ENCODE measurements at places on chromosomes 11 and 22.

- no peak for DNase-seq
Measured at GRCh38 chr11:59542142-59542810, 30.9 kb downstream of the OR4D9 start.

- DNase-seq, result no peak
Measured at GRCh38 chr22:42303396-42304323, 33.2 kb upstream of the TCF20 start.

GRCh38 chr11:117605331-117605730 is 191.7 kb downstream of the DSCAML1 start:
- DNase-seq, result no peak

GRCh38 chr11:120281143-120281795 is 41.3 kb downstream of the POU2F3 start:
- DNase-seq, result no peak

DNA sequence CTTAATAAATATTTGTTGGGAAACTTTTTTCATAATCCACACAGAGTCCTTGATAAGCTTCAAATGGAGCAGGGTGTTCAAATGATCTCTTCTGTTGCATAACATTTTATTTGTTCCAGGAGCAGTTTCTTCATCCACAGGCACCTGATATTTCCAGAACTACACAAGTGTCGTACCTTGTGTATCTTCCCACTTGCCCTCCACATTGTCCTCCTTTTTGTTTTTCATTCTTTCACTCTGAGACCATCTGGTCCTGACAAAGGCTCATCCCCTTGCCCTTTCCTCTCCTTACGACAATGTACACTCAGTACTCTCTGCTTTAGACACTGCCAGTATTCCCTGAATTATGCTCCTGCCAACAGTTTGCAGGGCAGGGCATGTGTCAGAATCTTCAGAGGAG is 5.2 kb upstream of the AMOTL1 start:
- DNase-seq, result no peak

DNA sequence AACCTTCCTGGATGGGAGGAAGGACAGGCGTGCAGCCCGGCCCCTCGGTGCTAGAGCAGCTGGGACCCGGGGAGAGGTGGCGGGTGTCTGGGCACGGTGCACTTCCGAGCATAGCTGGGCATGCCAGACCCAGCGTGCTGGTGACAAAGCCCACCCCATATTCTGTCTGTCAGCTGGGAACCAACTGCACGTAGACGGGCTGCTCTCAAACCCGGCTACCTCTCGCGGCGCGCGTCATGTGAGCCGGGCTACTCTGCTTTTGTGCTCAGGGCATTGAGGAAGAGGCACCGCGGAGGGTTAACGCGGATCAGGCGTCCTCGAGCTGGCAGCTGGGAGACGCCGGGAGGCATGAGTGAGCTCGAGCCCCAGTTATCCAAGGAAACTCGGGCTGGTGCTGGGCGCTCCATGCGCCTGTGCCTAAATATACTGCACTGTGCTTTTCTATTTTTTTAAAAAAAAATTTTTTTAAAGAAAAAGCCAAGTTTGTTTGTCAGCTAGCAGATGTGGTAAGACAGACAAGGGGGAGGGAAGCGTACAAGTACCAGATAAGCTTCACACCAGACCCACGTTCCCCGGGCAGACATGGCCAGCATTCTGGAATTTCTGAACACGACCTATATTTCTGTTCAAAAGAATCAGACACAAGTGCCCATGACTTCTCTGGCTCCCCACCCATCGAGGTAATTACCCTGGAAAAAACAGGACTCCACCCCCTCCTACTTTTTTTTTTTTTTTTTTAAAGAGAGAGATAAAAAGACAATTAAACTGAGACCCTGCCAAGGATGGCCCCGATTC is 425.6 kb downstream of the SHANK2 start:
- no peak for DNase-seq

GRCh38 chr11:2681408-2682145 is 18.2 kb downstream of the KCNQ1OT1 start:
- DNase-seq, result no peak

DNA sequence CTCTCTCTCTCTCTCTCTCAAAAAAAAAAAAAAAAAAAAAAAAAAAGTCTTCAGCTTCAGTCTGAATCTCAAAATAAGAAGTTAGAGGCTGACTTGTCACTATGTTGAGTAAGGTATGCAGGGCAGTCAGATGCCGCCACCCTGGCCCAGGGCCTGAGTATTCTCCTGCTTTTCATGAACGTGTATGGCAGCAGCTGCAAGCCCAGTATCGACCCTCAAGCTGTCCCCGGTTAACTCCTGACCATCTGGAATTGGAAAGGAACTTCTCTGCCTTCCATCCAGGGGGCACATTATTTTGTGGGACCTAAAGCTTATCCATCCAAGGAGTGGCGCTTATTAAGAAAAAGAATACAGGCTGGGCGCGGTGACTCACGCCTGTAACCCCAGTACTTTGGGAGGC is 11.4 kb downstream of the MRGPRD start:
- no peak for DNase-seq

DNA sequence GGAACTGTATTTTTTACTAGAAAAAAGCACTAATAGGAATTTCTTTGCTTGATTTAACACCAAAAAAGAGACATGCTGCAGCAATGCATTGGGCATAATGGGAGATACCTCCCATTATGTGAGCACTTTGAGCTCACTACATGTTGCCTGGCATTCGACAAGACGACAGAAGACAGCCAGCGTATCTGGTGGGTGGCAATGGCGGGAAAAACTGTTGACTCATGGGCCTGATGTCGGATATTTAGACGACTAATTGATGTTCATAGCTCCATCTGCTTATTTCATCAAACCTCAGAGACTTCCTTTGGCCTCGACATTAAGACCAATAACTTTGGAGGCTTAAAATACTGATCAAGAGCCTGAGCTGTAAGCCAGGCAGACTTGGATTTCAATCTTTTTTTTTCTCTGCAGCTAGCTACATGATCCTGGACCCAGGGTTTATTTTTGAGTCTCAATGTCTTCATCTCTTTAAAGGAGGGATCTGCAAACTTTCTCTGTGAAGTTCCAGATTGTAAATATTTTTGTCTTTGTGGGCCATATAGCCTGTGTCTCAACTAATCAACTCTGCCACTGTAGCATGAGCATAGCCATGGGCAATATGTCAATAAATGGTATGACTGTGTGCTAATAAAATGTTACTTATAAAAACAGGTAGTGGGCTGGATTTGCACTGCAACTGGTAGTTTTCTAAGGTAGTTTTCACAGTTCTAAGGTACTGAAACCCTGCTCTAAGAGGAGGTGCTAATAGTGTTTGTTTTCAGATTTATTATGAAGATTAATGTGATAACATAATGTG is 375.1 kb downstream of the METTL15 start:
- no peak for DNase-seq

DNA sequence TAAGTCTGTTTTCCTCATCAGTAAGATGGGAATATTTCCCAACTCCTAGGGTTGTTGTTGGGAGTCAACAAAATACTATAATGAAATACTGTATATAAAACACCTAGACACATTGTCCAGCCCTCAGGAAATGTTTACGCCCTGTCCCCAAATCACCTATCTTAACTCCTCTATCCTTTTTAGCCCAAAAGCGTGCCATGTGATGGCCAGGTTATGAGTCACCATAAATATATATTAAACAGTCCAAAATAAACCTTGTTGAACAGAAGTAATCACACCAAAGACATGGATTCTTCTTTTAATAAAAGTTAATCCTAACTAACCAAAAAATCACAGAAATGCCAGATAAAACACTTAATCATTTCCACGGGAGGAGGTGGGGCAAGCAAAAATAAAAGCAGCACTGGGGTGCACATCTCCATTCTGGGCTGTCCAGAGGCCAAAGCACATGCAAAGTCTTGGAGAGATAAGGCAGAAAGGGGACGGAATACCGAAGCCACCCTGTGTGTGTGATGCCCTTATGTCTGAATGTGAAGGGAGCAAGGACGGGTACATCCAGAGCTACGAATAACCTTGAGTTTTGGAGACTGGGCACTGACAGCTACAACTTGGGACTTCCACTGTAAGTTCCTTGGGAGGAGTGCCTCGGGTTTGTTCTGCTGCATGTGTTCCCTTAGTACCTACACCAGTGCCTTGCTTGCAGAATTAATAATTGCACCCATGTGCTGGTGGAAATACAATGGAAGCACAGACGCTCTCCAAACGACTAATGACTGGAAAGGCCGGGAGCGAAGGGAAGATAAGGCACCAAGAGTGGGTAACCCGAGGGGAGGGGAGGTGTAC is 1.1 kb downstream of the OSBP start:
- DNase-seq, result no peak

- DNase-seq, result no peak
Measured at GRCh38 chr11:59713745-59714144, at the start of gene OR10V1. Gene OR10V1, minus strand, starts transcription at chr11:59713845. Its CDS starts 0 bp downstream, at chr11:59713845.

DNA sequence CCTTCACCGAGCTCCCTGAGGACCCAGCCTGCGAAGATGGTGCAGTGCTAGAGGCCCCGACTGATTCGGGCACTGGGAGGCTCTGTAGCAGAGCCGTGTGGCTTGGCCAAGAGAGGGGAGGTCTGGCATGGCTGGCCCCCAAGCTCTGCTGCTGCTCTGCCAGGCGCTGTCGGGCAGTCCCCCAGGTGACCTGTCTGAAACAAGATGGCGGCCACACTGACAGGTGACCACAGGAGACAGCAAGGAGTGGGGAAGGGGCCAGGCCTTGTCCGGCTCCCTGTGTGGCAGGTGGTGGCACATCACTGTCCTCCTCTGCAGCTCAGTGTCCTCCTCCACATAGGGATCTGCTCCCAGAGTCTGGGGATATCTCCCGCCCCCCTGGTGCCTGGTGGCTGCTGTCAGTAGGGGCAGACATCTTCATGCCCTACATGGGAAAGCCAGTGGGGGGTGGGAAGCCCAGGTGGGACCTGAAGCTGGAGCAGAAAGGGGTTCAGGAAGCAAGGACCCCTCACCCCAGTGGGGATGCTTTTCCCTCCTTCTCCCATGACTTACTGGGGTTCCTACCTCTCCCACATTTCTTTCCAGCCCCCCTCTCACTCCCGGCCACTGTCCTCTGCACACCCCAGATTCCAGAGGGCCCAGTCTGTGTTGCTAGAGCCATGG is 40.1 kb upstream of the WNT11 start:
- DNase-seq, result no peak

GRCh38 chr22:23196165-23196564 is 15.9 kb downstream of the BCR start:
- DNase-seq, result no peak

DNA sequence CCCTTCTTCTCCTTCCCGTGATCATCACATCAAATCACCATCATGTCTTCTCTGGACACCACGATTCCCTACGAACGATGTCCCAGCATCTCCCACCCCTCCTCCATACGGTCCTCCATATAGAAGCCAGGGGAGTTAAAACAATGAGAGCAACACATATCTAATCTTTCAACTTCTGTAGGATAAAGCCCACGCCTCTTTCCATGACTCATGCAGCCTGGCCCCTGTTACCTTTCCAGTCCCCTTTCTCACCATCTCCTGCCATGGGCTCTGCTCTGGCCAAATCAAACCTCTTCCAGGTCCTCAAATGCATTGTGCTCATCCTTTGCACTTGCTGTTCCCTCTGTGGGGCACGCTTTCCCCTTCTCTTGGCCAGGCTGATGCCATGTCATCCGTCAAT is 23.6 kb downstream of the RPS6KA4 start:
- no peak for DNase-seq

- no peak for DNase-seq
Measured at GRCh38 chr22:47092896-47093311, 330.5 kb downstream of the TBC1D22A start.

DNA sequence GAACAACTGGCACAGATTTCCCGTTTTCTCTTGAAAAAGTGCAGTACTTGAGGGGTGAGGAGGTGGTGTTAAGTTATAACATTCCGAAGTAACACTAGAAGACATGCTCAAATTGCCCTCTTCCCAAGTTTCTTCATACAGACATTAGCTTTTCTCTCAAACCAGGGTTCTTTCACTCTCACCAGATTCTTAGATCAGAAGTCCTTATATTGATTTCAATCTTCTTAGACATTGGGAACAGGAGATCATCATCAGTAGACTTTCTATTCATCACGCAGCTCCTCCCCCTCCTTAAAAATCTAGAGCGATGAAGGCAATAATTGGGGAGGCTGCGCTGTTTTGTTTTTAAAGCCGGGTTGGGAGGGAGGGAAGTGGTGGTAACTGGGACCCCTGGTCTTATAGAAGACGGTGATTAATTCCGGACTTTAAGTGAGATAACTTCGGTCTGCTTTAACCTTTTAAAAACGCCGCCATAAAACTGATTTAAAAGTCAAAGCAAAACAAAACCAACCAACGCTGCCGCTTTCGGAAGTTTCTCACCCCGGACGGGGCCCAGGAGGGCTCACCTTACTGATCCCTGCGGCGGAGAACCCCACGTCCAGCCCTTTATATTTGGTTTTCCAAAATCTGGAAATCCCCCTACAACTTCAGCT is 665 bp downstream of the USP28 start:
- no peak for DNase-seq

DNA sequence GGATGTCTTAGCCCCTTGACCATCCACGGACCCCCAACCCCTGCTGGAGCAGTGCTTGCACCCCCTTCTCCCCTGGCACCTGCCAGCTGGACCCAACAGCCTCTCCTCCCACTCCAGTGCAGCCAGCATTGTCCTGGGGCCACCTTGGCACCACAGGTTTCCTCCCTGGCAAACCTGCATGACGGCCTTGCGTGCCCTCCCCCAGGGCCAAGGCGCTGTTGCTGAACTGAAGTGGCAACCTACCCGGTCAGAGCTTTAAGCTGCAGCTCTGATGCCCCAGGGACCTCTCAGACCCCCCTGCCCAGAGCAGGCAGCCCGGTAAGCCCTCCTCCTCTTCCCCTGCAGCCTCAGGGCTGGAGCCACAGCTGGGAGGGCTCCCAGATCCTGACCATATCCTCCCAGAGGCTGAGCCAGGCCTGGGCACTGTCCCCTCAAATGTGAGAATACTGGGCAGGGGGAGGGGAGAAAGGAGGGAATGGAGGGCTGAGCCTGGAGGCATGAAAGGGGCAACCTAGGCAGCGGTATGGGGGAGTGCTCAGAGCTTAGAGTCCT is 1.8 kb upstream of the LRRC75B start:
- DNase-seq, result no peak

- DNase-seq, result no peak
Measured at GRCh38 chr22:33492210-33492651, 428.0 kb downstream of the LARGE1 start.

DNA sequence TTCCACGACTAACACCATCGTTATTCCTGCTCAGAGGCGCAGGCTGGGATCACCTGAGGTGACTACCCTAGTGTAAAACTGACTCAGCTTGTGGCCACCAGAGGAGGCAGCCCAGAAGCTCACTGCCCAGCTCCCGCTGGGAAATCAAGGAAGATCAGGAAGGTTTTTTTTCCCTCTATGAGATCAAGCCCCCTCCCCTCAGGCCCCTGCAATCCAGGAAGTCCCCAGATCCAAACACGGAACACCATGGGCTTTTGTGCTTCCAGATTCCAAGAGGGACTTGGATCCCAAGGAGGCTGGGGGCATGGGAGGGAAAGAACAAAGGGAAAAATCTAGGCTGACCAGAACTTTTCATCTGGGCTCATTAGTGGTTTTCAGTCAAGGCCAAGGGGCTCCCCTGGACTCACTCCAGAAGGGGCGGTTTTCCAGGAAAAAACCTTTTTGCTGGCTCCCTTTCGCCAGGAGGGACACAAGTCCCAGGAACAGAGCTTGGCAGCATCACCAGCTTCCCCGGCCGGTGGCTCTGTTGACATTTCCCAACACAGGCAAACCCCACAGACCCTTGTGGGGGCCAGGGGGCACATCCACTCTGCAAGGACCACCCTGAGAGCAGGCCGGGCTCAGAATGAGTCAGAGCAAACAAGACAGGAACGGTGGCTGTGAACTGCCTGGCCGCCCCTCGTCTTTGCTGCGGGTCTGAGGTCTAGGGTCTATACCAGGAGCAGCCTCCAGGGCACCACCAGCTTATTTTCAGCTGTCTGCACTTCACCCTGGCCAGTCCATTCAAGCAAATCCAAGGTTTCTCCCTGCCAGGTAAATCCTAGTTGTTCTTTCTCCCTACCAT is 36.8 kb downstream of the MYH9 start:
- DNase-seq, result no peak

- no peak for DNase-seq
Measured at GRCh38 chr11:107908211-107908610, 20.0 kb upstream of the RAB39A start.

All from activated naive CD8-positive, alpha-beta T cell treated with anti-CD3 and anti-CD28 coated beads, Interleukin-2, amount 50 U/mL, for 16 hours (primary cell).